Progenitor cell of endocrine pancreas (in vitro differentiated cells): ENCODE measurements at places on chromosomes 12 and 14. TPM values are rescaled to one million over a fixed set of nuclear protein-coding genes. Genes with fewer than 3 reads are reported as not detected.

GRCh38 chr12:20028033-20028432 lies 340.3 kb upstream of the PDE3A start:
- DNase-seq = no peak

DNA sequence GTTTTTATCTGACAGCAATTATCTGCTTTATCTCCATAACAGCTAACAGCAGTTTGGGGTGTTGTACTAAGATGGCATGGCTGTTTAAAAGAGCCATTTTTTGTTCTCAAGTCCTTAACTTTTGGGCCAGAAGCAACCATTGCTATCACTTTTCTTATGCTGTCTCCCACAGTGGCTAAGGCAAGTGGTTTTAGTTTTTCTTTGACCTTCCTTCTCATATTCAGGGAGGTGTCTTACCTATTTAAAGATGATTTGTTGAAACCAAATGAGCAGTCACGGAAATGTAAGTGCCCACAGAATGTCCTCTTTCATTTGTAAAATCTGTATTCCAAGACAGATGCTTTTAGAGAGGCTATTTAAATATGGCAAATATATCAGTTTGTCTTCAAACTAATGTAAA lies 96.8 kb upstream of the USP15 start:
- DNase-seq = no peak

DNA sequence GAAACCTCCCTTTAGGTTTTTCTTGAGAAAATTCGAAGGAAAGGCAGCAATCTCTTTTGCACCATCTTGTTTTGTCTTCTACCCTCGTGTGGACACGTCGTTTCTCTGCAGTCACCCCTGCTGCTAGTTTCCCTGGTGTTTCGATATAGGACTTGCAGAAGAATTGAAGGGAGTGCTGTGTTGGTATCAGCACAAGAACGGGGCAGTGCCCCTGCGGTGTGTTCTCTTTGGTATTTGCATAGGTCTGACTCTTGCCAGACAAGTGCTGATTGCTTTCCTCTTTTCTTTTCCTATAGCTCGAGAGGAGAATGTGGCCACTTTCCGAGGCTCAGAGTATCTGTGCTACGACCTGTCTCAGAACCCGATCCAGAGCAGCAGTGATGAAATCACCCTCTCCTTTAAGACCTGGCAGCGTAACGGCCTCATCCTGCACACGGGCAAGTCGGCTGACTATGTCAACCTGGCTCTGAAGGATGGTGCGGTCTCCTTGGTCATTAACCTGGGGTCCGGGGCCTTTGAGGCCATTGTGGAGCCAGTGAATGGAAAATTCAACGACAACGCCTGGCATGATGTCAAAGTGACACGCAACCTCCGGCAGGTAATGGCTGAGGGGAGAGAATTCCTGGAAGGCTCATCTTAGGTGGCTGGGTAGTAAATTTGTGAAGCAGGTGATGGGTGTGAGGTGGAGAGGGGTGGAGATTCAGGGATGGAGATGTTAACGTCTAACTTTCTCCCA lies 474.8 kb downstream of the NRXN3 start:
- DNase-seq = no peak

GRCh38 chr12:3809357-3810015 lies 56.6 kb upstream of the CRACR2A start:
- DNase-seq = no peak

- no peak for DNase-seq
Observed at GRCh38 chr14:89563471-89563870, 146.4 kb upstream of the FOXN3 start.

- no peak for DNase-seq
Observed at GRCh38 chr14:95355422-95355821, 35.7 kb upstream of the CLMN start.

DNA sequence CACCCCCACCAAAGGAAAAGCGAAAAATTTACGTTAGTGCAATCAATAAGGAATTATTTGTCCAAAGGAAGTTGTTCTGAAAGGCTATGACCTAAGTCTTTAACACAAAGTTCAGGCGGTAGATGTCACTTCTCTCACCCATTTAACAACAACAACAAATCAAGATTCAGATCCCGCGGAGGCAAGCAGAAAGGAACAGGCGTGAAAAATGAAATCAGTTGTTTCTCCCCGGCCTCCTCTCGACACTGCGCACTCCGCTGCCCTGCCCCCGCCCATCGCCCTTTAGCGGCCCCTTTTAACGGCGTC lies 1.4 kb downstream of the DENND5B start:
- no peak for DNase-seq

GRCh38 chr14:40944521-40944920 lies 662.2 kb upstream of the LRFN5 start:
- DNase-seq = no peak

DNA sequence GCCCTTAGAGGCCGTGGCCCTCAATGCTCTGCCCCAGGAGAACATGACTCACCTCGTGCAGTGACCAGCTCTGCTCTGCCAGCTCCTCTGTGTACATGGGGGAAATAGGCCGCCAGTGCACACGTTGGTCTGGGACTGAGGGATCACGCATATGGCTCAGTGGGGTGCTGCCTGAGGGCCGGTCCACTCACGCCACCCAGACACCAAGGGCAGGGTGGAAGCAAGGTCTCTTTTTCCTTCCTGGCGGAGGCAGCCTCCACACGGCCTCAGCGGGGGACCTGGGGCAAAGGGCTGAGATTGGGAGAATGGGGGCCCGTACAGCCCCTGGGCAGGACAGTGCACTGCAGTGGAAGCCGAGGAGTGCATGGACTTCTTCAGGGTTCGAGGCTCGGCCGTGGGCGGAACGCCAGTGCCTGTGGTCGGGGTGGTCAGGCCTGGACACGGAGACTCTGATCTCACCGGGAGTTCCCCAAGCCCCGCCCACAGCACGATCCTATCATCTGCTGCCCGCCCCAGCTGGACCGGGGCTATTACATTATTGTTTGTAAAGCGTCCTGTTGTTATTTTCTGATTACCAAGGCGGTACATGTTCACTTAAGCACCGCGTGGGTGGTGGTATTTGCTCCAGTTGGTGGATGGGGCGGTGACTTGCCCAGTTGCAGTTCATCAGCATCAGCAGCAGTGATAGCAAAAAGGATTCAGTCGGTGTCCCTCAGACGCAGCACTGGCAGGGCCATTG lies 38.8 kb upstream of the TDRD9 start:
- DNase-seq = no peak

DNA sequence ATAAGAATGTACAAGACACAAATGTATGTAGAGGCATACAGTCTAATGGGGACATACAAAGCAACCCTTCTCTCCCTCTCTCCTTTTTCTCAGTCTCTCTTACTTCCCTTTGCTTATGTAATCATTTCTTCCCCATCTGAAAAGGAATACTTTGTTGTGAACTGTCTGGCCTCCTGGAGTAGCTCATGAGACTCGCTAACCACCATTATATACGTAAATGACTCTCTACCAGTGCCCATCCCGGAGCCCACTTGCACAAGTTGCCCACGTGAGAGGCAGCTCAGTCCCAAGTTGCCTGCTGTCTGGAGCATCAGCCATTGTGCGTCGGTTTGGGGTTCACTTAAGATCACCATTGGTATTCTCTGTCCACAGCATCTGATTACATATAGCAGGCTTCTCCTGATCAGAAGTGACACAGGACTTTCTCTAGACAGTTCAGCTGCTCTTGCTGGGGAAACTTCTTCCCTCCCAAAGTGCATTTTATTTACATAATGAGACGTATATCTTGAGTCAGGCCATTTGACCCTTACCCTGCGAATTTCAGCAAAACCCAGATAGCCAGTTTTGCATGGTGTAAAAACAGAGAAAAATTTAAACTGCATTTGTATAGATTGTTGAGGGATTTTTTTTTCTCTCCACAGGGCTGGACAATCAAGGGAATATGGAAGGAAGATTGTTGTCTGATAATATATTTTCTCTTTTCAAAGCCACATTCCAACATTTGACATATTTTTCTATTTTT lies 220.7 kb upstream of the EGLN3 start:
- DNase-seq = no peak

GRCh38 chr14:104935026-104935650 lies 10.5 kb downstream of the PLD4 start:
- no peak for DNase-seq

GRCh38 chr14:90830931-90831701 lies 14.9 kb upstream of the TTC7B start:
- DNase-seq = no peak

DNA sequence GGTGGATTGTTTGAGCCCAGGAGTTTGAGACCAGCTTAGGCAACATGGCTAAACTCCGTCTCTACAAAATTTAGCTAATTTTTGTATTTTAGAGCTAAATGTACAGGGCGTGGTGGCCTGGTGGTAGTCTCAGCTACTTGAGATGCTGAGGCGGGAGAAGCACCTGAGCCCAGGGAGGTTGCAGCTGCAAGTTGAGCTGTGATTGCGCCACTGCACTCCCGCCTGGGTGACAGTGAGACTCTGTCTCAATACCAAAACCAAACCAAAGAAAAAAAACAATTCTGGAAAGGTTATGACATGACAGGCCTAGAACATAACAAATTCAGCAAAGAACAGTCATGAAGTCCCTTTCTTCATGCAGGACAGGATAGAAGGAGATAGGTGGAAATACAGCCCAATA lies 25.7 kb downstream of the WDR89 start:
- no peak for DNase-seq

- DNase-seq = no peak
Observed at GRCh38 chr14:71665157-71665556, 267.1 kb upstream of the RGS6 start.

DNA sequence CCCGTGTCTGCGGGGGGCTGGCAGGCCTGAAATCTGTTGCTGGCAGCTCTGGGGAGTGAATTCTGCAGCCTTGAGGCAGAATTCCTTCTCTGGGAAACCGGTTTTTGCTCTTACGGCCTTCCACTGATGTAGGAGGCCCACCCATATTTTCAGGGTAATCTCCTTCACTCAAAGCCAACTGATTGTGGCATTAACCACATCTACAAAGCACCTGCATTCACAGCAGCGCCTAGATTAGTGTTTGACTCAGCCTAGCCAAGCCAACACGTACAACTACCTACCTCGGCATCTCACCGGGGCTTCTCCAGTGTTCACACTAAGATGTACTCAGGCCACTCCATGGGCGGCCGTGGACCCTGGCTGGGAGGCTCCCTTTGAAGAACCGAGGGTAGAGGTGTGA lies 15.8 kb downstream of the C12orf43 start:
- DNase-seq = no peak

DNA sequence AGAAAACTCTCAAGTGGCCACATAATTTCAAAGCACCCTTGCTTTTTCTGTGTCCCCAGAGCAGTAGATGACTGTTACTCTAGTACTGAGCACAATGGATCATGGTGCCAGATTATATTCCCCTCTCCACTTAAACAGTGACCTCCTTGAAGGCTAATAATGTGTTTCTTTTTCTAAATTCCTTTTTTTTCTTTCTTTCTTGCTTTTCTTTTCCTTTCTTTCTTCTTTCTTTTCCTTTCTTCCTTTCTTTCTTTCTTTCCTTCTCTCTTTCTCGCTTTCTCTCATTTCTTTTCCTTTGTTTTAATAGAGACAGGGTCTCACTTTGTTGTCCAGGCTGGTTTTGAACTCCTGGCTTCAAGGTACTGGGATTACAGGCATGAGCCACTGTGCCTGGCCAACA lies 26.2 kb upstream of the TSPAN11 start:
- no peak for DNase-seq

- DNase-seq = no peak
Observed at GRCh38 chr12:91400271-91400670, 217.7 kb upstream of the DCN start.

DNA sequence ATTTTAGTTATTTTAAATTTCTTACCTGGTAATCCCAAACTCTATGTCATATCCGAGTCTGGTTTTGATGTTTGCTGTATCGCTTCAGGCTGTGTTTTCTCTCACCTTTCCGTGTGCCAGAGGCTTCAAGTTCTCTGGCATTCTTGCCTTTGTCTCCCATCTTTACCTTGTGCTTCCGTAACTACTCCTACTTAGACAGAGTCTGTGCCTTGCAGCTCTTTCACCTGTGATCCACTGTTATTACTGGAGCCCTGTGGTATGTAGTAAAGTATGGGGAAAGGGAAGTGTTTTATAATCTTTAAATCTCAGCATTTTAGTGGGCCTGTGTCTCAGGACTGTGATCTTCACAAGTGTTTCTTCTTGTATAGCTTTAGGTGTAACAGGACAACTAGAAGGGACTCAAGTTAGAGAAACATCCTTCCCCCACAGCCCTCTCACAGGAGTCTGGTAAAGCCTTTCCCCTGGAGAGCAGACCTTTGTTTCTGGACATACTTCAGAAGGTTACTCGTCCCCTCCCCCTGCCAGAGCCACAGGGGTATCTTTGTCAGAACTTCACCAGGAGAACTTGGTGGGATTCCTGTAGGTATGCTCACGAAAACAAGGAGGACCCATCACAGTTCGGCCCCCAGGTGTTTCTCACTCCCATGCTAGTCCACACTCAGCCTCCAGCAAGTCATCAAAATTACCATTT lies 11.1 kb downstream of the IFNG start:
- no peak for DNase-seq

GRCh38 chr12:95582230-95583058 lies 31.2 kb upstream of the USP44 start:
- DNase-seq = no peak

DNA sequence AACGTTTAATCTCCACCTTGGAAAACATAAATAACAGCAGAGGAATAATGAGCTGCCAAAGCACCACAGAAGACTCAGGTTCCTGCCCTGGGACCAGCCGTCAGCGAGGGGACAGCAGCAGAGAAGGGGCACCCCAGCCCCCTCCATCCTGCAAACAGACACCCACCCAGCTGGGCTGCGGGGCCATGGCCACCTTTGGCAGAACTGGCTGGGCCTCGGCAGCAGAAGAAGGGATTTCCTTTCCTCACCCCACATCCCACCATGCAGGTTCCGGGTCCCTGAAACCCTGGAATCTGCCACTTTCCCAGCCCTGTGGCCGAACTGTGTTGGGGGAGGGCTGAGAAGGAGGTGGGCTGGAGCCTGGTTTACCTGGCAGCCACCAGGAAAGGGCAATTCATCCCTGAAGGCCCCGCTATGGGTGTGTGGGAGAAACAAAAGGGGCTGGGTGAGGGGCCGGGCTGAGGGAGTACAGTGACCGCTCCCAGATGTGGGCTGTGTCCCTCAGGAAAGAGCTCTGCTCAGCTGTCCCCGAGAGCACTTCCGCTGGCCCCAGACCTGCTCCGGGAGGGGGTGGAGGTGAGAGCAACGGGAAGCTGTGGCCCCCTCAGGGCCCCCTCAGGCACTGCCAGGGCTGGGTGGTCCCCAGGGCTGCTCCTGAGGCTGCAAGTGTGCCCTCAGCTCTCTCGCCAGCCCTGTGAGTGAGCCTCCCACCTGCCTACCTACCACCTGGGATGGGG lies 3.8 kb downstream of the PGF start:
- no peak for DNase-seq

- DNase-seq = peak; percentile 37
Observed at GRCh38 chr12:51980051-51980808, 26.5 kb upstream of the TAMALIN start.

SDR9C7 gene
- total RNA-seq = not detected in 2 replicates

SMCO2 gene
- total RNA-seq = 1.4 and 1.6 TPM in 2 replicates

CATSPERB gene
- 5.6 and 5.7 TPM in 2 replicates for total RNA-seq

RTL1 gene
- 159 and 161 TPM in 2 replicates for total RNA-seq

AKAP3 gene
- 3.3 and 3.5 TPM in 2 replicates for total RNA-seq

CD163L1 gene
- total RNA-seq = 1.1 TPM in 2 replicates

USP44 gene
- 11.6 and 13.3 TPM in 2 replicates for total RNA-seq

DNAH10 gene
- total RNA-seq = 0.47 and 1.0 TPM in 2 replicates

BCL7A gene
- 43.7 and 49.3 TPM in 2 replicates for total RNA-seq

ALX1 gene
- 3.0 and 3.2 TPM in 2 replicates for total RNA-seq

FAM186B gene
- total RNA-seq = 0.20 and 0.24 TPM in 2 replicates

CELA1 gene
- not detected in 2 replicates for total RNA-seq

TAS2R9 gene
- total RNA-seq = 0.26 and 0.29 TPM in 2 replicates
